Islet precursor cell (in vitro differentiated cells): ENCODE measurements at places on chromosomes 7 and 10.

DNA sequence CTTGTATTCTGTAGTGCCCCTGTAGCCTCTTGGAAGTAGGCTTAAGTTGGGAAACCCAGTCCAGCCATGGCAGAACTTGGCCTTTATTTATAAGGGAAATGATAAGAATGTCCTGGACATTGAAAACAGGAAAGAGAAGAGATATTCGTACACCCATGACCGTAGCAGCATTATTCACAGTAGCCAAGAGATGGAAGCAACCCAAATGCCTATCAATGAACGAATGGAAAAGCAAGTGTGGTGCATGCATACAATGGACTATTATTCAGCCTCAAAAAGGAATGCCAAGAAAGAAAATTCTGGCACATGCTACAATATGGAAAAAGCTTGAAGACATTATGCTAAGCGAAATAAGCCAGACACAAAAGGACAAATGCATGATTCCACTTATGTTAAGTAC lies 315.3 kb downstream of the CXCL12 start:
- no peak for DNase-seq

GRCh38 chr10:122040786-122041185 lies 51.8 kb downstream of the TACC2 start:
- DNase-seq = no peak

GRCh38 chr10:84114088-84114667 lies 25.1 kb upstream of the GHITM start:
- no peak for DNase-seq

DNA sequence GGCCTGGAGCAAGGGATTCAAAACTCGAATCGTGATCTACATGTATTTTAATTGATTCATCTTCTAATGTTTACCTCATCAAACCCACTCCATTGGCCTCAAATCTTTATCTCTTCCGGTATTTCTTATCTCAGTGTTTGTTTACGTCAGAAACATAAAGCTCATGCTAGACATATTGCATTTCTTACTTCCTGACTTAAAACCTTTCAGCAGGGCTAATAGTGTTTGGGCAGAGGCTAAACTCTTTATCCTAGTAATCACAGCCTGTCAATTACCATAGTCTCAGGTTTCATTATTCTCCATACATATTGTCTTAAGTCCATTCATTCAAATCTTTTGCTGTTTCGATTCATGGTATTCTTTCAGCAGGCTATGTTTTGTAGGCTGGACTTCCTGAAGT lies 81.3 kb upstream of the AGR3 start:
- DNase-seq = no peak

DNA sequence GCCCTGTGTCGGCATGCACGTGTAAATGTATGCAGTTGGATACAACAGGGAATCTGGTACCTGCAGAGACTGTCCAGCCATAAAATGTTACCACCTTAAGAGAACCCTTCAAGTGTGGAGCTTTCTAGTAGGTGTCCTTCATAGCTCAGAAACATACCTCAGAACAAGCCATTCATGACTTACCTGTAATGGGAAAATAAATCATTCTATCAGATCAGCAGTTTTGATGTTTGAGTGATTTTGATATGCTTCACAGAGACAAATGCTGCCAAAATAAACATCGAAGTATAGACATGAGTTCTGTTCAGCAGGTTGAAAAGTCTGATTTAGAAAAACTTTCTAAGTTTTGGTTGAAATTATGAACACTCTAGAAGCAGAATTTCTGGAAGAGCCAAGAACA lies 33.5 kb upstream of the UMAD1 start:
- no peak for DNase-seq

DNA sequence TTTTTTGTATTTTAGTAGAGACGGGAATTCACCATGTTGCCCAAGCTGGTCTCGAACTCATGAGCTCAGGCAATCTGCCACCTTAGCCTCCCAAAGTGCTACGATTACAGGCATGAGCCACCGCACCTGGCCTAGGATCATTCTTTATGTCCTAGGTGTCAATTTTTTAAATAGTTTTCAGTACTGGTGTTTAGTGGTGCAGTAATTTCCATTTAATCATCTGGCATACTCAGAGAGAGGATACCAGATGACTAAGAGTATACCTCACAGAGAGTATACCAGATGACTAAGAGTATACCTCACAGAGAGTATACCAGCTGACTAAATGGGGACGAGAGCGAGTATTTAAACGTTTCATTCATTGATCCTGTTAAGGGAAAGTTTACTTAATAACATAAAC lies 37.3 kb upstream of the TMEM248 start:
- no peak for DNase-seq

GRCh38 chr7:28627263-28627653 lies 214.9 kb downstream of the CREB5 start:
- no peak for DNase-seq

- peak; percentile 82 for DNase-seq
These were observed 804 bp downstream of the FRAT1 start for GRCh38 chr10:97319671-97320479.
